Activated CD8-positive, alpha-beta memory T cell treated with anti-CD3 and anti-CD28 coated beads for 4 hours (primary cell): ENCODE measurements at places on chromosomes 1 and 21.

GRCh38 chr1:194309697-194310096 is 1123.3 kb upstream of the B3GALT2 start:
- DNase-seq, result no peak

- DNase-seq, result no peak
These were observed 615 bp upstream of the MRPS15 start for GRCh38 chr1:36464605-36465393.

DNA sequence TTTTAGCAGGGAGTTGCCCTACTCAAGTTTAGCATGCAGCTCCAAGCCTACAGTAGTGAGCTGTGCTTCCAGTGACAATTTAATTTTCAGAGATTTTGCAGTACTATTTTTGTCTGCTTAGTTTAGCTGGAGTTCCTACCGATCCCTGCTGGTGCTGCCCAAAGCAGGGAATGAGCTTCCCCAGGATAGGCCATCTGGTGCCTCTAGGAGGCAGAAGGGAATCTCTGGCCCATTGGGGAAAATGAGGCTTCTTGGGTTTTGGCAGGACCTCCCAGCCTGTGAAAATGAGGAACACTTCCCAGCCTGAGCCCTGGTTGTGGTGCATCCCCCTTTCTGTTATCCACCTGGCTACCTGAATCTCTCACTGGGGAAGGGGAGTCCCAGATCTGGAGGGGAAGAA is 149.2 kb downstream of the RASAL2 start:
- DNase-seq, result no peak

- no peak for DNase-seq
These were observed 16.7 kb downstream of the PALMD start for GRCh38 chr1:99662539-99663080.

- DNase-seq, result no peak
These were observed 31.3 kb downstream of the UBE2U start for GRCh38 chr1:64234714-64235113.

- DNase-seq, result no peak
These were observed 11.0 kb upstream of the VCAM1 start for GRCh38 chr1:100708476-100709062.

DNA sequence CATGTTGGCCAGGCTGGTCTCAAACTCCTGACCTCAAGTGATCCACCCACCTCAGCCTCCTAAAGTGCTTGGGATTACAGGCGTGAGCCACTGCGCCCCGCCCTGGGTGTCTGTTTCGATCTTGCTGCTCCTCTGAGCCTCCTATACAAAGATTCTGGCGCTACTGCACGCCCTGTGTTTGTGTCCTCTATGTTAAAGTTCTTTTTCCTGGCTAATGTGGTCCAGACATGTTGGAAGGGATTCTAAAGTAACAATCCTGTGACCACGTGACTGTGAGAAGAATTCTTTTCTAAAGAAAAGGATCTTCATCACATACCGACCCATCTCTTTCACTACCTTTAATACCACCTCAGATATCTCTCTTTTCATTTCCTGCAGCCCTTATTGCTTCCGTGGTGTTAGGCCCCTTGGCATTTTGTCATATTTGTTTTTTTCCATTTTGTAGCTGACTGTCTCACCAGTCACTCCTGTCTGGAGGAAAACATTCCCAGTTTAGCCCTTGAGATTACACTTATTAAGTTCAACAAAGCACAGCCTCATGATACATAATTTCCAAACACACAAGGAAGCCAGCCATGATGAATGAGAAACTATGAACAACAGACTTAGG is 27.2 kb upstream of the ENO1 start:
- no peak for DNase-seq

DNA sequence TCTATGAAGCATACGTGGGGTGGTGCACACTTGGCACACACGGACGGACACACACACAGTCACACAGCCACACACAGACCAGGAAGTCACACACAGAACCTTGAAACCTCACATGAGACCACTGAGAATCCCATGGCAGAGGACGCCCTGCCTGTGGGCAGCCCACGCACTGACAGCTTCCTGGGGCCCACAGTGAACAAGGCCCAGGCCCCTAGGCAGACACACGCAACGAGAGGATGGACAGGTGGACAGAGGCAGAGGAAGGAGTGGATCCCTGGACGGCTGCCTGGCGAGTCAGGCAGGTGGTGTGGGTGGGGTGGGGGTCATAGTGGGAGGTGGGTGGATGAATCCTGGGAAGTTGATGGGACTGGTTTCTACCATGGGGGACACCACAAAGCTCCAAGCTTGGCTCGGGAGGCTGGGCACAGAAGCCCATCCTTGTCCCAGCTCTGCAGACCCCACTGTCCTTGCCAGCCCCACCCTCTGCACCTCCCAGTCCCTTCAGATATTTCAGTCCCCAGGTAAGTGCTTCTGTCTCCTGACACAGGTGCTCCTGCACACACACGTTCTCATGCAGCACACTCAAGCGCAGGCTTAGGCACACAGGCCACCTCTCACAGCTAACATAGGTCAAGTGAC is 49.1 kb downstream of the WNT9A start:
- DNase-seq, result no peak
